ENCODE measurements at places on chromosomes 2 and 18.

GRCh38 chr2:38178556-38179419 lies 102.8 kb upstream of the CYP1B1 start:
- no peak for DNase-seq

DNA sequence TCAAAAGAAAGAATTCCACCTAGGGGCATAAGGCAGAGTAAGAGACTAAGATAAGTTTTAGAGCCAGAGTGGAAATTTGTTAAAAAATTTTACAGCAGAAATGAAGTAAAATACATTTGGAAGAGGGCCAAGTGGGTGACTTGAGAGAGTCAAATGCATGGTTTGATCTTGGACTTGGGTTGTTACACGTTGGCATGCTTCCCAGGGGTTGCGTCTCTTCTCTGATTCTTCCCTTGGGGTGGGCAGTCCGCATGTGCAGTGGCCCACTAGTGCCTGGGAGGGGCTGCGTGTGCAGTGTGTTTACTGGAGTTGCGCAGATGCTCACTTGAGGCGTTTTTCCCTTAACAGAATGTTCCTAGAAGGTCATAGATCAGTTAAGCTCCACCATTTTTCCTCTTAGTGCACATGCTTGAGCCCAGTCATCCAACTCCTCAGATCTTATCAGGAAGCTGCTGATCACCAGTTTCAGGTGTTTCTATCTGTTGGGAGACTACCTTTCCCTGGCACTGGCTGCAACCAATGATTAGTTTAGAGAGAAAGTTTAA lies 13.1 kb downstream of the SEH1L start:
- DNase-seq = no peak

GRCh38 chr2:85727798-85728197 lies 26.0 kb upstream of the ATOH8 start:
- DNase-seq = no peak

DNA sequence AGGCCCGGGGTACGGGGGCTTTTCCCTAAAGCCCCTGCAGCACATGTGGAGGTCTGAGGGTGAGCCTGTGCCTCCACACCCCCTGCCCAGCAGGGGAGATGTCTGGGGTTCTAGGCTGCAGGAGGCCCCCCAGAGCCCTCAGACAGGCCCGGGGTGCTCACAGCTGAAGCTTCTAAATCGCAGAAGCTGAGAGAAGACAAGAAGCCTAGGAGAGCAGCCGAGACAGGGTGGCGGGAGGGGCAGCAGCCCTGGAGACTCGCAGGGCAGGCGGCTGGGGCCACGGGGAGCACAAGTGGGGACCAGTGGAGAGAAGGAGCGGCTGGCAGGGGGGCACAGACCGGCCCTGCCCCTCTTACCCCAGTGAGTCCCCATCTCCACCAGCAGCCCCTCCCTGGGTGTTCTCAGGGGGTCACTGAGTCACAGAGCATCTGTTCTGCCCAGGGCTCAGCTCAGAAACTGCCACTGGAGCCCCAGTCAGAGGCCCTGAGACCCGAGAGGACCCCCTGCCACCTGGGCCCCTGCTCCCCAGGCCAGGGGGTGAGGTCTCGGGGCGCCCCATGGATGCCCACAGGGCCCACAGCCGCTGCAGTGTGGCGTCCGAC lies 26.1 kb downstream of the GPC1 start:
- DNase-seq = no peak

DNA sequence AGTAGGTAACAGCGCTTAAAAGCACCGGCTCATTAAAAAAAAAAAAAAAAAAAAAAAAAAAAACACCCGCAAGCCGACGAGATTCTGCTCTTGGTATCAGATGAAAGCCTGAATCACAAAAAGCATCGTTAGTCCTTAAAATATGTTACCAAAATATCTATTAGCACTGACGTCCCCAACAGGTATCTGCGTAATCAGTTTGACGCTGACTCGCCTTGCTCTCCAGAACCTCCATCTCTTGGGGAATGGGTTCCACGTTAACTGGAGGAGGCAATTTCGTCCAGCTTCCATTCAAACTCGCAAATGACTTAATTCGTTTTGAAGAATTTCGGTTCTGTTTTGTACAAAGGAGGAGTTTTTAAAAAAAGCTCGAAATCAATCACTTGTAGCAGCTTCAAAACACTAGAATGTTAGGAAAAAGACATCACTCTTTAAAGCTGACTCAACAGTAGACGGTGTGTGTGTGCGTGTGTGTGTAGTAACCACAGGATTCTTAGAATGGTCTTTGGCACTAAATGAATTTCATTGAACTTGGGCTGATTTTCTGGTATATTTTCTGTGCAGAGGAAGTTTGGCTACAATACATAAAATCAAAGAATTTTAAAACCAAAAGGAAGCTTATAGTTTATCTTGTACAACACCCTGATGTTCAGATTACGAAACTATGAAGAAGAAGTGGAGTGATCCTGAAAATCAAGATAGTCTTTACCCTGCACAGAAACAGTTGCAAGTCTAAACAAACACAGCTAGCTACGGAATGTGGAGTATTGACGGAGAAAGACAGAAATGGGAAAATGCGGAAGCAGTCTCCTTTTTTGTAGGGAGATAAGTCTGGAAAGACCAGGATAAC lies 1.1 kb upstream of the PGAP1 start:
- no peak for DNase-seq

Data from stimulated activated CD8-positive, alpha-beta memory T cell treated with anti-CD3 and anti-CD28 coated beads, Interleukin-4, amount 100 ng/mL, for 1 hour (primary cell).